ENCODE measurements at places on chromosomes 6 and 20.
A peak's percentile ranks its signal among the peaks of the same experiment; 100 is the strongest.

DNA sequence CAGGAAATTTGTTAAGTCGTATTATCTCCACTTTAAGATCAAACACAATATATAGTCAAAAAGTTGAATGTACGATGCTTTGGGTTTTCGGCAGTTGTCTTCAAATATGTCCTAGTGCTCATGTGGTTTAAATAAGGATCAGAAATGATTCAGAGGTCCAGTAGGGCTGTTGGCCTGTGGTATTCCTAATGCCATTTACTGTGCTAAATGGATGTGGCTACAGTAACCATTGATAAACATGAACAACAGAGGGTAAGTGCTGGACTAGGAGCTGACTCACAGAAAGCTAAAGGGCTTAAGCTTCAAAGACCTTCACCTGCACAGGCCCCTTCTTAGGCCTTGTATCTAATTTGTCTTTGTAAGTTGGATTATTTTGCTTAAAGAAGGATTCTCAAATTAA lies 80.5 kb upstream of the TPD52L1 start:
- DNase-seq, result no peak

DNA sequence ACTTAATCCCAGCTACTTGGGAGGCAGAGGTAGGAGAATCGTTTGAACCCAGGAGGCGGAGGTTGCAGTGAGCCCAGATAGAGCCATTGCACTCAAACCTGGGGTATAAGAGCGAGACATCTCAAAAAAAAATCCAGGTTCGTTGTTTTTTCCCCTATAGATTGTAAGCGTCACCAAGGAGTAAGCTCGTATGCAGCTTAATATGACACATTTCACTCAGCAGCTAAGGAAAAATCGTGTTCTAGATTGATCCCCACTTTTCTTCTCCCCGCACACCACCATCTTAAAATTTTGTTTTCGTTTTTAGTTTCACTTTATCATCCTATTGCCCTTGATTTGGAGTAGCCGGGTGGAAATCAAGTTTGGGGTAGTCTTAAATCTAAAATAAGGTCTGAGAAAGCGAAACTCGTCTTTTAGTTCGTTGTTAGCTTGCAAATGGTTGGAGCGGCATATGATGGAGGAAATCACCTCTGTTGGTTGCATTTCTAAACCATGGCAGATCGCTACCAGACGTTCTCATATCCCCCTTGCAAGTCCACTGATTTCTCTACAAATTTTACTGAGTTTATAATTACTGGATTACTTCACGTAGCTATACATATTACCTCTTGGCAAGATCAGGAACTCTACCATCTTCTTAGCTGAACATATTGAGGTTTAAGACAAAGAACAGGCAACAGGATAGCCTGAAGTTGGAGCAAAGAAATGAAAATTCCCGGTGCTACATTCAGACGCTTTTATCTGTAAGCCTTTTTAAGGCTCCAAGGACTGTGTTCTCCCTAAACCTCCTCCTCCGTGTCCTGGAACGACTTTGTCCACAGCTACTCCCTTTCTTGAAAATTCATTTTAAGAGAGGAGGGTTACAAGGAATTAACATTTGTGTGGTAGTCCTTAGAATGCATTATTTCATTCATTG lies 91.1 kb upstream of the BTN3A2 start:
- DNase-seq, result peak; percentile 10

DNA sequence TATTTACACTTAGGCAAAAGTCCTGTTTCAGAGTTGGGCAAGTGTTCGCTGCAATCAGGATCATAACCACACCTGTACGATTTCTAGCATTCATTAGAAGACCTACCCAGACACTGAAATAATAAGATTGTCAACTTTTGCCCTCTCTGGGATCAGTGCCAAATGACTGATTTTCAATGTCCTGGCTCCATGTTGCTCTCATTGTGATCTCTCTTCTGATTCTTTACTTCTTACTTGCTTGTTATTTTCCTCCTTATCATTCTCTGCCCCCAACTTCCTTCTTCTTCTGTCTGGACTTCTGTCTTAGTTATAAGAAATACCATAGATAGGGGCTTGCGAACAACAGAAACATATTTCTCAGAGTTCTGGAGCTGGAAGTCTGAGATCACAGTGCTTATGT lies 94.4 kb upstream of the BMP2 start:
- peak; percentile 83 for DNase-seq

GRCh38 chr6:9646342-9647070 lies 768.4 kb downstream of the TFAP2A start:
- peak; percentile 76 for DNase-seq

DNA sequence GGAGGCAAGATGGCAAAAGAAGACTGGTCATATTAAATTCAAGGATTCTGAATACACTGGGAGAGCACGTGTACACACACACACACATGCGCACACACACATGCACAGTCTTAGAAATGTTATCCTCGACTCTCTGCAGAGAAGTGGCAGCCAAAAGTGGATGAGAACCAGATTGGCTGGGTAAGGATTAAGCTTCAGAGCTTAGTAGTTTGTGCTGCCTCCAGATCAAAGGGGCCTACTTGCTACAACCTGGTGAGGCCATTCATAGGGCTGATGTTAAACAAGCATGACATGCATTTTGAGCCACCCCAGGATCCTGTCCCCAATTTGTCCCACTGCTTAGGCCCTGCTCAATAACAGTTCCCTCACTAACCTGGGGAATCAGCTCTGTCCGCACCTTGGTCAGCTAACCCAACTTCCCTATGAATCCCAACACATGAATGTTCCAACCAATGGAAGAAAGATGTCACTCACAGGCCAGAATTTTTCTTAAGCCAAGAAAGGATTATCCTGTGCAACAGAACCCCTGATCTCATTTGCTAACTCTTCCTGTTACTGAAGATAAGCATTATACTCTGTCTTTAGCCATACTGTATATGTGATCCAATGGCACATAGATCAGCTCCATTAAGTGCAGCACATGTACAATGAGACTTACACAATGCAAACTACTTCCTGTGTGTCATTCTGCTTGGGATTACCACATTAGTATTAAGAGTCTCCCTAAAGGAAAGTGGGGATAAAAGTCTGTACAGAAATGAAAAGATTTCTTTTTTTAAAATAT lies 31.0 kb downstream of the TOMM6 start:
- DNase-seq, result peak; percentile 61

- no peak for DNase-seq
Measured at GRCh38 chr6:35745509-35745908, 8.7 kb downstream of the ARMC12 start.

DNA sequence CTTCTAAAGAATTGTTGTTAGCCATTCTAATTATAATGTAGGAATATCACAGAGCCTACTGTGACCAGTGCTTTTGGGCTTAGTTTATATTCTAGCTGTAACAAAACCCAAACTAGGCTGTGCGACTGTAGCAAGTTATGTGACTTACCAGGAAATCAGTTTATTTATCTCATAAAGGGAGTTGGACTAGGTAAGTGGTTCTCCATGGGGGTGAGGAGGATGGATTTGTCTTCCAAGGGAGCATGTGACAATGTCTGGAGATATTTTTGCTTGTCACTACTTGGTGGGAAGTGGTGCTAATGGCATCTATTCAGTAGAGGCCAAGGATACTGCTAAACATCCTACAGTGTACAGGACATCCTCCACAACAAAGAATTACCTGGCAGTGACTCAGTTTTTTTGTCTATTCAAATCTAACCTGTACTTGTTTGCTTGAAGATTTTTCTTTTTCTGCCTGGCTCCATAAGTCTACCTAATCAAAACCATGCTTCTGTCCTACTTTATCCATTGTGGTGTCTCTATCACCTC lies 32.5 kb downstream of the ZFAND3 start:
- DNase-seq, result no peak

- no peak for DNase-seq
Measured at GRCh38 chr20:20253744-20254330, 114.1 kb upstream of the INSM1 start.

GRCh38 chr6:47105469-47106178 lies 63.5 kb upstream of the ADGRF1 start:
- no peak for DNase-seq

DNA sequence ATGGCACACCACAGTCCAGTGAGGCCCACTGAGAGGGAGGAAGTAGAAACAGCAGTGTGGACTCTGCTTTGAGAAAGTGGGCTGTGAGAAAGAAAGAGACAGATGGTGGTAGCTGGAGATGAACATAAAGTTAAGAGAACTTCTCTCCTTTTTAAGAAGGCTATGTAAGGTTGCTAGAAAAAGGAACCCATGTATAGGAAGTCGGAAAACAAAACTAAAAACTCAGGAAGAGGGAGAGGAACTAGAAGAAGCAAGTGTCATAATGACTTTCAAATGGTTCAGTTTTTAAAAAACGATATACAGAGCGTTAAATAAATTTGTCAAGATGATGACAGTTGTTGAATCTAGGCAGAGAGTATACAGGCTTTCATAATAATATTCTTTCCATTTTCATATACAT lies 25.4 kb upstream of the GMNN start:
- DNase-seq, result no peak

- peak; percentile 41 for DNase-seq
Measured at GRCh38 chr6:165728216-165728615, 65.2 kb upstream of the PDE10A start.

DNA sequence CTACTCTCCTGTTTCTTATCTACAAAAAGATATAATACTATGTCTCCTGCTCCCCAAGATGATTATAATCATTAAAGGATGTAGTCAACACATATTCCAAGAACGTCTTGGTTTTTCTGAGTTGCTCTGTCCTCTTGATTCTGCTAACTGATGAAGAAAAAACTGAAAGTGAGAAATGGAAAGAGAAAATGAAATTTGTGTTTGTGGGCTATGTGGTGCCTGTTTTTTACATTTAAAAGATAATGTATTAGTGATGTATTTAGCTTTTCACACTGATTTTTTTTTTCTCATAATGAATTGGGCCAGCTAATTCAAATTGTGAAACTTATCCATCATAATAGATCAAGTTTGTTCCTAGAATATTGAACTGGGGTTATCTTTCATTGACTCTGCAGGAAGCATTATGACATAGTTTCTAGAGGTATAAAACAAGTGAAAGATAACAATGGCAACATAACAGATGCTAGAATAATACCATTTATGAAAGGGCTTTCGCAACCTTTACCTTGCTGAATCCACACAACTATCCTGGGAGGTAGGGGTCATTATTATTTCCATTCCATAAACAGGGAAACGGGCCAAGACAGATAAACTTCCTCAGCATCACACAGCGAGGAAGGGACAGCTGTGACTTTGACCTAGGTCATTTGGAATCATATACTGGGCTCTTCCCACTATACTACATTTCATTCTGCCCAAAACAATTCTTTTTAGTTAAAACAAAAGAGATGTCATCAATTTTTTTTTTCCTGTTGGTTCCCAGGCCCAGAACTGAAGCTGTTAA lies 336.7 kb downstream of the GJA1 start:
- peak; percentile 27 for DNase-seq

DNA sequence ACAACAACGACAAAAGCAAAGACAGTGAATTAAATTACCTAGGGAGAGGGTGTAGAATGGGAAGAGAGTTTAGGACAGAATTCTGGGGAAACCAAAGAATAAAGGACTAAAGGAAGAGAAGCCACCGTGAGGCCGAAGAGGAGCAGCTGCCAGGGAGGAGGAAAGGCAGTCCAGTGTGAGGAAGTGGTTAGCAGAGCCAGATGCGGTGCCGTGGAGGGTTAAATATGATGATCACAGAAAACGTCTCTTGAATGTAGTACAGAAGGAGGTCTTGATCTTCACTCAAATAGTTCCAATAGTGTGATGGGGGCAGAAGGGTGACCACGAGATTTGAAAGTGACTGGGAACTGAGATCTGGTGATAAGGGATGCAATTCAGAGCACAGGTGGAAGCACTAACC lies 67.7 kb downstream of the TMEM244 start:
- DNase-seq, result no peak

DNA sequence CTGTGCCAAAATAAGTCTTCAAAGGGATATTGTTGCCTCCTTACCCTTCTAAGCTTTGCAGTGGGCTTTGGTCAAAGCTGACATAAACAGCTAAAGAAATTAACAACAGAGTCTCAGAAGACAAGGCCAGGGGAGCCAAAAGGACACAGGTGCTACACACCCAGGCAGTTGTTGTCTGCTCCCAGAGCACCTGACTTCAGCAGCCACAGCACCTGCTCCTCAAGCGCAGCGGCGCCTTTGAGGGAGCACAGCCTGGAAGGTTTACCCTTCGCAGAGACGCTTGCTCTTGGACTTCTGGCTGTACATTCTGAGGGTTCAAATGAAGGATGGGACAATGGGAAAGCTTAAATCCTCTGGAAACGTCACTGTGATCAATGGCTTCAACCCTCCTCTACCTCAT lies 16.6 kb downstream of the B4GALT5 start:
- no peak for DNase-seq

DNA sequence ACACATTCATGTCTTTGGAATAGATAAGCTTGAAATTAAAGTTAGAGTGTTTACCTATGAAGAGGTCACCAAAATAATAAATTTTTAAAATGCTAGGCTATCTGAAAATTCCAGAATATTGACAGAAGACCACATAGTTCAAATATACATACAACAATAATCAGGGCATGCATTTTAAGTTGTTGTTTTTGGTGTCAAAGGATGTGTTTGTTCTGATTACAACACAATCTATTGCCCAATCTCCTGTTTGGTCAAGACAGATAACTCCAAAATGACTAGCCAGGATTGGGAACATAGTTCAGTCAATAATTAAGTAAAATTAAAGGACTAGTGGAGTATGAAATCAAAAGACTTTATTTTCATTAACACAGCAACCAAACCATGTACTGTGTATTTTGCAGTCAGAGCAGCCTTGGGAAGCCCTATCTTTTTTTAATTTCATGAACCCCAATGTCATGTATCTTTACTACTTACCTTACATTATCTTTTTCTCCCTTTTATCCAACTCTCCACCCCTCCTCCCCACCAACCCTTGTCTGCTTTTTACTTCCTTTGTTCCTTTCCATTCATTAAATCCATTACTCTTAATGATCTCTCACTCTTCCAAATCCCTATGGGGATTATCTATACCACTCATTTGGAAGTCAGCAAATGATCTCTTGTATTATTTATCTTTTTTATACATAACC lies 111.2 kb downstream of the CDK19 start:
- DNase-seq, result no peak

DNA sequence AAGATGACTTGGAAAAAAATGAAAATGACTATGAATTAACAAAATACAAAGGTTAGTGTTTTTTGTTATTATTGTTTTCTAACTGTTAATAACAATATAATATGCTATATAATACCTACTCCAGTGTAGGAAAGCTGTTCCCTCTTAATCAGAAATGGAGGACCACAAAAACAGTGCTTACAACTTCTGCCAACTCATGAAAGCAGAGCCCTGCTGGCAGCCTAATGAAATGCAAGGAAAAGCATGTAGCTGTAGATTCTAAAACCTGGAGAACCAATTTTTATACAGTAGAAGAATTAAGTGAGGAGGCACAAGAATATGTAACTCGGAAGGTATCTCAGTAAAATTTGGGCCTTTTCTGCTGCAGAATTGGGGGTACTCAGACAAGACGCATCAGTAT lies 29.4 kb downstream of the PHIP start:
- DNase-seq, result peak; percentile 44

GRCh38 chr20:45426320-45427016 lies 10.5 kb downstream of the PIGT start:
- DNase-seq, result no peak

All from dermis blood vessel endothelial cell (primary cell).